H1 (cell line): ENCODE measurements at places on chromosomes 2 and 18.

GRCh38 chr2:183060571-183061231 lies 17.8 kb upstream of the DUSP19 start:
- DNase-seq: no peak

DNA sequence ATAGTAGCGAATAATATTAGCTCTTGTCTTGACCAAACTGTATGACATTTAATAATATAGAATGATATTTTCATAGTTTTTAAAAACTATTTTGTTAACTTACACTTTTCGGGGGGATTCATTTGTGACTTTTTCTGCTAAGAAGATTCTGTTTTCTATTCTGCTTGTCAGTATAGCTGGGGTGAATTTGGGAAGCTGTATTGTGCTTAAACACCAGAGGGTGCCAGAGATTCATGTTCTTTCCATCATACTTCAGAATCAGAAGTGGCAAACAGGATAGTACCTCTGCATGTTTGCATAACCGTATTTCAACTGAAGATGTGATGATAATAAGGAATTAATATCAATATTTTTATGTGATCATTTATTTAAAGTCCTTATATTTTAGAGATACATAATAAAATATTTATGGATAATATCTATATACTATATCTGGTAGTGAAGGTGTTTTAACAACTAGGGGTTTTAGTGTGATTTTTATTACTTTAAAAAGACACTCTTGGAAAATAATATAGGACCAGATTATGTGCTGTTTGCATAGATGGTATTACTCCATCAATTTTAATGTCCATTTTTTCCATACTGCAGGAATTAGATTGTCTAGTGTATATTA lies 81.0 kb downstream of the TAF4B start:
- DNase-seq: no peak

- DNase-seq: no peak
Measured at GRCh38 chr2:156331572-156332283, 793 bp downstream of the NR4A2 start.

DNA sequence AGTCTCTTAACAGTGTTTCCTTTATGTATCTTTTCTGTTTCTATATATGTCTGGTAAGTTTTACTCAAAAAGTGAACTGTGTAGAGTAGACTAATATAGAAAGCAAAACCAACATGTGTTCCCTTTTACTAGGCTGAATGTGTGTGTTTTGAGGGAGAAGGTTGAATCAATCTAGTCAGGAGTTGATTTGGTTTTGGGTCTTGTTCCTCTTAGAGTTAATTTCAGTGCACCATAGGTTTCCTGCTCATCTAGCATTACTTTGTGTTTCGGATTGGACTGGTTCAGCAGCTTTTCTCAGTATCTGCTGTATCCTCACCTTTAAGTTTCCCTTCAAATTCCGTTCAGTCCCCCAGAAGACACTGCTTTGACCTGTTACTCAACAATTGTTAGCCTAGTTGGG lies 52.0 kb upstream of the TRIM43 start:
- DNase-seq: no peak
